Stimulated activated CD4-positive, alpha-beta T cell treated with anti-CD3 and anti-CD28 coated beads, Interleukin-1b, Interleukin-23, amount 100 ng/mL, for 1 hour (primary cell): ENCODE measurements at places on chromosomes 13 and 19.

DNA sequence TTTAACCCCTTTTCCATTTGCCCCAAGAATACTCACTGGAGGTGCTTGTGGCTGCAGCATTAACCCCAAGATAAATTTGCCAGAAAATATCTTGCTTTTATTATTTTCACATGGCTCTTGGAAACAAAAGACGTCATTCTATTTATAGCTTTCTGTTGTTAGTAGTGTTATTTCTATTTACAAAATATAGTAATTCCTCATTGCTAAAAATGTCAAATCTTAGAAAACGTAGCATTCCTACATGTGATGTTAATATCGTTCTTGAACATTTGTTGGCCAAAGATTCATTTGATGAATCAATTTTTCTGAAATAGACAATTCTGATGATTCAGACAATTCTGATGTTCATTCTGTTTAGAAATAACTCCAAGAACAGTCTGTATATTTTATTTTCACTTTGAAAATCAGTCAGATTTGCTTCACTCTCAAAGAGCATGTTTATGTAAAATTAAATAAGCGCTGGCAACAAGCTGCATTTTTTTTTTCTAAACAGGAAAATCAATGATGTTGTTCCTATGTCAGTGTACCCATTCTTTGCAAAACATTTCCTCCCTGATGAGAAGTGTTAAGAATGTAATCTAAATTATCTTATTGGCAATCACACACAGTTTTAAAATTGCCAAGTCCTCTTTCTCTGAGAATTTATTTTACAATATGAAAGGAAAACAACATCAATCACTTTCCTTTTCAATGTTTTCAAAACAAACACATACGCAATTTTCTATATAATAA, 334.0 kb downstream of the KCTD12 start:
- no peak for DNase-seq

DNA sequence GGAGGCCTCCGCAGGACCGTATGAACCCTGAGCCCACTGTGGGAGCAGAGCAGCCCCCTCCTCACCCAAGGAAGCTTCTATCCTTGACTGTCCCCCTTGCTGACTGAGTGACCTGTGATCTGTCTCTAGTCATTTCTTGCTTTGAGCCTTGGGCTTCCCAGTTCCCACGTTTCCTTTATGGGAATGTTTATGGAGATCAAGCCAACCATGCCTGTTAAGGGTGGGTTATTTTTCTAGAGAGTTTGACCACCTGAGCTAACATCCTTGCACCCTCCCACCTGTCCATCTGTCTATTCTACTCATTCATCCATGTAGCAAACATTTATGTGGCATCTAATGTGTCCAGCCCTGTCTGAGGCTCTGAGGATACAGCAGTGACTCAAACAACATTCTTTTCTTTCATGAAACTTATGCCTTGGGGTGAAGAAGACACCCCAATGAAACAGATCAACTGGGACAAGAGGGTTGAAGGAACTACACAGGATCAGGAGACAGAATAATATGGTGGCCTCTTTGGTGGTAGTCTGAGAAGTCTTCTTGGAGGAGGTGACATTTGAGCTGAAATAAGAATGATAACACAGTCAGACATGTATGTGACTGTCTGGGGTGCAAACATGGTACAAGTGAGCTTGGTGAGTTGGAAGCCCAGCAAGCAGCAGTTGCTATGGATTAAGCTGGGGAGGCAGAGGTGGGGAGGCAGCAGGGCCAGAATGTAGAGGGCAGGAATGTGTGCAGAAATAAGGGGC, 30.5 kb downstream of the CERS4 start:
- no peak for DNase-seq

DNA sequence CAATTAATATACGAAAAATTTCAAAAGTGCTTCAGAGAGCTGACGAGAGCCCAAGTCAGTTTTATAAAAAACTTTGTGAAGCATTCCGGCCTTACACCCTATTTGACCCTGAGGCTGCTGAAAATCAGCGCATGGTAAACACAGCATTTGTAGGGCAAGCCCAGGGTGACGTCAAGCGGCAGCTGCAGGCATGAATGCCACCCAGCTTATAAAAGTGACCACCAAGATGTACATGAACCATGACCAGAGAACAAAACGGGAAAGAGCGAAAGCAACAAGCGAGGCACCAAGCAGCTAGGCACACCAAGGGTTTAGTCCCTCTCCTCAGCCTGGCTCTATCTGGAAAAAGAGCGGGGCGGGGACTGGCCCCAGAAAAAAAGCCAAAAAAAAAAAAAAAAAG, 6.0 kb downstream of the SIGLEC11 start:
- no peak for DNase-seq

DNA sequence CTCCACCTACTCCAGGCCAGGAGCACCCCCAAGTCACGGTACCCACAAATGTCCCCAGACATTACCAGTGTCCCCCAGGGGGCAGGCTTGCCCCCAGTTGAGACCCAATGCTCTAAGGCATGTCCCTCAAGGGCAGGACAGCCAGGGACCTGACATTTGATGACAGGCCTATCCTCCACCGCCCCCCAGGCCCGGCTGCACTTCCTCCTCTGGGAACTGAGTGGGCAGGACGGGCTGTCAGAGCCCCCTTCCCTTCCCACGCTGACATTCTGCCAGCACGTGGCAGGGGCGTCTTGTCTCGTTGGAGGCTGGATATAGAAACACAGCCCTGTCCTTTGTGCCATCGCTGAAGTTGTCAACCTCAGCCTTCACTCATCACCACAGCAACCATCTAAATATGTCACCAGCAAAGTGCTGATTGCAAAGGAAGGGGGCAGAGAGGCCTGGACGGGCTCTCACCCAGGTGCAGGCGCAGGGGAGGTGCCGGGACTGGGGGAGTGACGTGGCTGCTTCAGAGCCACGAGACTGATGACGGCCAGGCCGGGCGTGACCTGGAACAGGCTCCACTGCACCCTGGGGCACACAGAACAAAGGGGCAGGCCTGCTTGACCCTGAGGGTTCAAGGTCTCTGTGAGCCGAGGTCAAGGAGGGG, 38.4 kb downstream of the GNG7 start:
- no peak for DNase-seq

GRCh38 chr19:38277969-38278680, 13.8 kb downstream of the SPINT2 start:
- no peak for DNase-seq

- DNase-seq = no peak
Measured at GRCh38 chr13:97459215-97459777, 25.3 kb downstream of the RAP2A start.

- no peak for DNase-seq
Measured at GRCh38 chr19:48639483-48640375, 2.5 kb upstream of the DBP start.

DNA sequence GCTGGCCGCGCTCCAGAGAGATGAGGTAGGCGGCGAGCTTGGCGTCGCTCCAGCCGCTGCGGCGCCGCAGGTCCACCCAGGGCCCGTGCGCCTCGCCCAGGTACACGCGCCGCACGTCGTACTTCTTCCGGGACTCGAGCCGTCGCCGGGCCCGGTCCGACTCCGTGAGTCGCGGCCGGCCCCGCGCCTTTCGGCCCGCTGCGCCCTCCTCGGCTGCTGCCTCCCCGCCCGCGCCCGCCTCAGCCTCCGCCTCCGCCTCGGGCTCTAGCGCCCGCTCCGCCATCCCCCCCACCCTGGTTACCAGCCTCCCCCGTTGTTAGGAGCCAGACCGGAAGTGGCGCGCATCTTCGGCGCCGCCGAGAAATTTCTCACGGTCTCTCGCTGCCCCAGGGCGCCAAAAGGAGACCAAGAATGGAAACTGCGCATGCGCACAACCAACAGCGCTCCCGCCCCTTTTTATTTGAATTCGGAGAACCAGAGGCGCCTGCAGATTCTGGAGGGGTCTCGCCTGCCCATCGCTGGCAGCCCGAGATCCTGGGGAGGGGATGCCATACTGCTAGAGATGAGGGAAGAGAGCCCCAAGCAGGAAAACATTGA, at the start of gene ZNF653:
TSS of gene ZNF653 (minus strand) at position 336 of the 597 bp plus-strand sequence. CDS start at position 283, 53 bp downstream.
- DNase-seq = peak; percentile 87

DNA sequence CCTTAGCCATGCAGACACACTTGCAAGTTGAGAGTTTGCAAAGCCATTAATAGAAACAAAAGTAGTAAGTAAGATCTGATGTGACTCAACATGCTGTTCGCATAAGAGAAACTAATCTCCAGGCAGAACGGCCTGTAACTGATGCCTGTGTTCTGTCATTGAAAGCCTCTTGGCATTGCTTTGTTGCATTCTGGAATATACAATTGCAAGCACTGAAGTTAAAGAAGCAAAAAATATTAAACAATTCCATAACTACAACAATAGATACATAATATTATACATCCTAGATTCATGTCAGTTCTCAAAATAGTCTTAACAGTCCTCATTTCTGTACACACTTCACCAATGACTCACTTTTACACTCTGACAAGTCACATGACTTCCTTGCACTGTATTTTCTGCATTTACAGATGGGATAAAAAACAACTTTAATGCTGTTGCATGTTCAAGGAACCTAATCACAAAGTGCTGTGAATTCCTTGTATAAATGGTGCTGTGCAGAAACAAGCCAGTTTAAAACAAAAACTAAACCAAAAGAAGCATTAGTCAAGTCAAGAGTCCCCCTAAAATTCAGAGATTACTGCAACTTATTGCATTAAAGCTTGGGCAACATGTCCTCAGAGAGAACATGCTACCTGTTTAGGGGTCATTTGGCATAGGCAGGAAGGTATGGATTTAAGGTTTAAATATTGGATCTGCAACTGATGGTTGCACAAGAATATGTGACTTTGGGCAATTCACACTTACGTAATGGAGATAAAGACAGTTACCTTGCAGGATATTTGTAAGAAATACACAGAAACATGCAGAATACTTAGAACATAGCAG, 79.5 kb upstream of the SERP2 start:
- DNase-seq = no peak
